ENCODE measurements at places on chromosomes 4 and X.

GRCh38 chr4:63459329-63459728 lies 949.9 kb downstream of the TECRL start:
- DNase-seq: no peak

GRCh38 chr4:20326460-20326859 lies 74.8 kb downstream of the SLIT2 start:
- no peak for DNase-seq

DNA sequence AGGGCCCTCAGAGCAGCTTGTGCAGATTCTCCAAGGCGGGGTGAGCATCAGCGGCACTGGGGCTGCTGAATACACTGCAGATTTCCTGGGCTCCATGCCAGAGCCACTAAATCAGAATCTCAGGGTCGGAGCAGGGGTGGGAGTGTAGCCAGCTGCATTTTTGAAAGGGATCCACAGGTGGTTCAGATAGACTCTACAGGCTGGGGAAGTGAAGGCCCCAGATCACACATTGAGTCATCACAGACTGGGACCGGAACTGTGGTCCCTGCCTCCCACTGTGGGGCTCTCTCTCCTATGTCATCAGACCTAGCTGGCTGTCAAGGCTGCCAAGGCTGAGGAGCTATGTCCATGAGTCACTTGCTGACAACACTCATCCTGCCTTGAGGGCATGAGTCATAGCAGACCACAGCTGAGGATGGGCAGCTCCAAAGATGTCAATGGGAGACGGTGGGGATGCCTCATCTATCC lies 162.3 kb upstream of the MAMLD1 start:
- peak; percentile 1 for DNase-seq

DNA sequence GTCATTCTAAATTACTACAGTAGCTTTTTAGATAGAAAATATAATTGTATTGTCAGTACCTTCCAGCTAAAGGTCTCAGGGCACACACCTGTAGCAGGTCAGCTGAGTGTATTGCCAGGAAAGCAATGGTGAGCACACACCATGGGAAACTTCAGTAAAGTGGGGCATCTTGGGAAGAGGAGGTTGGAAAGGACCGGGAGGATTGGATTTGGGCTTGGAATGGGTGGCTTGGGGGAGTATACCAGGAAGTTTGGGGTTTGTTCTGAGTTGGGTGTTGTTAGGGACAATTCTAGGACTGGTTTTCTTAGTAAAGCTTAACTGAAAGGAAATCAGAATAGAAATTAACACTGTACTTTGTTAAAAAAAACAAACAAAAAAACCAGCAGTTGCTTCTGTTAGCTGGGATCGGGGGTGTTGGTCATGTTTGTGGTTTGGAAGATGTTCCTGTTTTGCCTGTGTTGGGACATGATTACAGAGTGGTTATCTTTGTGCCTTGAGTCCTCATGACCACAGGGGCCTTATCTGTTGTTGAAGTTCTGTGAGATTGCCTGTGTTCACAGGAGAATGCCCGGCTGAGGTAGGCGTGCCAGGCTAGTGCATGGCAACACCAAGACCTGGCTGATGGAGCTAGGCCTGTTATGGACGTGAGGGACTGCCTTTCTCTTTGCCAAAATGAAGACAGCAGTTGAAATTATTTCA lies 35.1 kb downstream of the PRIMPOL start:
- DNase-seq: no peak

DNA sequence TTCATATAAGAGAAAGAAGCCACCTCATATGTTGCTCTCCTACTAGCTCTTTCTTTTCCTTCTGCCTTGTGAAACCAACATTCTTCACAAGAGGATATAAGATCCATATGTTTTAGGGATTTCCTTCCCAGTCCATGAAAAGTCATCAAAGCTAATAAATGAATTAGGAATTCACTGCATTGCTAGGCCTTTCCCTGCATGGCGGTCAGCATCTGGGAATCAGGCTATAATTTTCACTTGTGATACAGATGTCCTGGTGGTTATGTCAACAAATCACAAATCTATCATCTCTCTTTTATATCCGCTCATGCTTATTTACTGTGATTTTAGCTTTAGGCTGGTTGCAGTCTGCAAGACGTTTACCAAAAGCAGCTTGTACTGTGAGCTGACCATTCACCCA lies 510.0 kb downstream of the NLGN4X start:
- DNase-seq: no peak

DNA sequence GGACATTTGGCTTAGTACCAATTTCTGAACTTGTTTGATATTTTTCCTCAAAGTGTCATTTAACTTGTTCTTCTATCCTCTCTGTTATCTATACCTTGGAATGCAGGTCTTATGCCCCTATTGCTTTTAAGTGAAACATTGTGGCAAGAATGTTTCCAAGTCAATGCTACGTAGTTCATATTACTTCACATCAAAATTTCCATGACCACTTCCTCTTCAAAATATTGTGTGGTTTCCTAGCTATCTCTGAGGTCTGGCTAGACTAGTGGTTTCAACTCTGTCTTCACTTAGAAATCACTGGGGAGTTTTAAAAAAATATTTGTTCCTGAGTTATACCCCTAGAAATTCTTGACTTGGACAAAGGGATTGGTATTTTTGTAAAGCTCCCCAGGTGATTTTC lies 20.2 kb upstream of the RASGEF1B start:
- DNase-seq: no peak

GRCh38 chr4:52996261-52997131 lies 134.4 kb downstream of the RASL11B start:
- DNase-seq: no peak

- no peak for DNase-seq
Observed at GRCh38 chr4:107467461-107467860, 252.6 kb downstream of the PAPSS1 start.

GRCh38 chrX:56744996-56745395 lies 16.0 kb downstream of the NBDY start:
- DNase-seq: no peak

DNA sequence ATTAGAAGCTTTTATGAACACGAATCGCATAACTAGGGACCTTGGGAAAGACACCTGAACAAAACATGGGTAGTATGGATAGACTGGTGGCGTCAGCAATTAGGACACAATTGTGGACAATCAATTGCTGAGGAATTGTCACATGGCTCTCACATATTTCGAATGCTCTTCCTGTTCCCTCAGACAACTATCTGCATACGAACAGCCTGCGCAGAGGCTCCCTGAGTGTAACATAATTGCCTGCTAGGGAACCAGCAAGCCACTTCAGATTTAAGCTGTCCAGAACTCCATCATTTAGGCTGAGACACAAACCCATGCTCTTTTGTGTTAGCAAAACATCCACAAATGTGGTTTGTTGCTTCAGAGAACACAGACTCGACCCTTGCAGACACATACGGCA lies 160.8 kb downstream of the MGST2 start:
- DNase-seq: no peak

- no peak for DNase-seq
Observed at GRCh38 chr4:84887824-84888223, 78.7 kb downstream of the WDFY3 start.

DNA sequence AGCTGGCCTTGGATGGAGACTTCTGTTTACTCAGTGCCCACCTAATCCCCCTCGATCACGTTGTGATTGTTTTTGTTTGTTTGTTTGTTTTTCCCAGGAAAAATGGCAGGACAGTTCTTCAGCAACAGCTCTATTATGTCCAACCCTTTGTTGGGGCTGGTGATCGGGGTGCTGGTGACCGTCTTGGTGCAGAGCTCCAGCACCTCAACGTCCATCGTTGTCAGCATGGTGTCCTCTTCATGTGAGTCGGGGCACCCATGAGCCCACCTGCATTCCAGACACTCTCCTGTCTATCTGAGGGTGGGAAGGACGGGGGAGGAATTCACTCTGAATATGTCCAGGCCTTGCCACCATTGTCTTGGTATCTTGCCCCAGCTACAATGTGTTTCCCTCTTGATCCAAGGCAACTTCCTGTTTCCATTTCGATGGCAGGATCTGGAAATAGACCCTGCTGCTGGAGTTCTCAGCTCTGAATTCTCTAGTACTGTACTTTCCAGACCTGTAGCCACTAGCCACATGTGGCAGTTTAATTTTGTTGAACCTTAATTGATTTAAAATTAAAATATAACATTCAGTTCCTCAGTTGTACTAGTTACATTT lies 10.5 kb downstream of the SLC34A2 start:
- DNase-seq: no peak

DNA sequence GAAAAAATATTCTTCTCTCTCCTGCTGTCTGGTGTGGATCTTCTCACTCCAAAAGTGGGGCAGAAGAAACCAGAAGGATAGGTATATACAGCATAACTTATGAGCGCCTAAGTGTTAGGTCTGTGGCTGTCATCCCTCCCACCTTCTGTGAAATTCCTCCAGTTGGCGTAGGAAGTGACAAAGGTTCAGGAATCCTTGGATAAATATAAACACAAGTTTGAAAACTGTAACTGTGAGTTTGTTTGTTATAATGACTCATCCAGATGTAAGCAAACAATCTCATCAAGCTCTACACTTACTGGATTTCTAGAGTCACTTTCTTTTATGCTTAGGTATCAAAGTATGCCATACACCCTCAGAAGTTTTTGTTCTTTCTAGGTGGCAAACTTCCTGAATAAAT lies 405.2 kb downstream of the FAT4 start:
- no peak for DNase-seq

- DNase-seq: no peak
Observed at GRCh38 chr4:152735906-152736305, 43.6 kb downstream of the TIGD4 start.

DNA sequence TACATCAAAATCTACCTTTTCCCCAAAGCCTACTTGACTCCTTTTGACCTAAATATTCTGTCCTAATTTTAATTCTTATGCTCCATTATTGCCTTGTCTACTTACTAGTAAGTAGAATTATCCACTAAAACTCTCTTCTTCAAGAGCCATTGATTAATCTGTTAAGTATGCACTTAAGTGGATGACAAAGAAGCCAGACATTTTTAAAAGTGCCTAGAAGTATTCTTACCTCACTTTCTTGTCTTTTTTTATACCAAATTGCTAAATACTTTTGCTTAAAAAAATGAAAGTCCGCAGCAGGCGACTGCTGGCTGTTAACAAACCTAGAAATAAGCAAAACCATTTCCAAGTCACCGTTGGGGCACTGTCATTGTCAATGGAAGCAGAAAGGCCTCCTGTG lies 20.1 kb upstream of the FRMPD4 start:
- DNase-seq: no peak

- no peak for DNase-seq
Observed at GRCh38 chr4:56622176-56622575, 58.9 kb downstream of the HOPX start.

GRCh38 chr4:77097611-77098010 lies 21.8 kb upstream of the CCNI start:
- no peak for DNase-seq

DNA sequence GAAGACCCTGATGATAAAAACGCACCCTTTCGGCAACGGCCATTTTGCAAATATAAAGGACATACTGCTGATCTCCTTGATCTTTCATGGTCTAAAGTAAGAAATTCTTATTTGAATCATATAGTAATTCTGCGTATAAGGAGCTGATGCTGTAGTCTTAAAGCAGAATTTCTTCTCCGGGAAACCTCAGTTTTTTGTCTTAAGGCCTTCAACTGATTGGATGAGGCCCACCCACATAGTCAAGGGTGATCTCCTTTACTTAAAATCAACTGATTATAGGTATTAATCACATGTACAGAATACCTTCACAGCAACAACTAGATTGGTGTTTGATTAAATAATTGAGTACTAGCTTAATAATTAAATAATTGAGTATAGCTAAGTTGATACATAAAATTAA lies 62.8 kb upstream of the DOCK11 start:
- no peak for DNase-seq

DNA sequence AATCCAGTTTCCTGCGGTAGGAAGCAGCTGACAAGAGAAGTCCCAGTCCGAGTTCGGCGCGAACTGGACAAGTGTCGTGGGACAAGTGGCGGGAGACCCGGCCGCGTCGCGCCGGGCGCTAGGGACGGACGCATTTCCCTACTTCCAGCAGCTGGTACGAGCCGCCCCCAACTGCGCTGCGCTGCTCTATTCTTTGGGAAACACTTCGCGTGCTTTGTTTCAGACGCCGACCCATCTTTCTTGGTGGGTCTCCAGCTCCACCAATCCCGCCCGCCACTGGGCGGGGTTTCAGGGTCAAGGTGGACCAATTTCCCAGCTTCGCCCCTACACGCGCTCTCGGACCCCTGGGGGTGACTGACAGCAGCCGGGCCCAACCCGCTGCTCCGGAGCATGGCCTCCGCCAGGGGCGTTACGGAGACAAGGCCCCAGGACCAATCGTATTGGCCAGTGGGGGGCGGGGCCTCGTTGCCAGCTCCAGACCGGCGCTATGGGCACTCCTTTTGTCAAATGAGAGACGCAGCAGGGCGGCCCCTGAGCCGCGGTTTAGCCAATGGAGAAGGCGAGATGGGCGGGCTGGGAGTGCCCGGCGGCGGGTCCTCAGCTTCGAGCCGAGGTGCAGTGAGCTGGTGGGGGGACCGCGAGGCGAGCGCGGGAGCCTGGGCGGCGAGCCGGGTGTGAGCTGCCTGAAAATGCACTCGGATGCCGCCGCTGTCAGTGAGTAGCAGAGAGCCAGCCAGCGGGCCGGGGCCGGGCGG lies at the start of gene DCUN1D4:
TSS of gene DCUN1D4 (plus strand) at position 600 of the 755 bp plus-strand sequence. CDS start at position 690, 90 bp downstream.
- DNase-seq: peak; percentile 97

- DNase-seq: no peak
Observed at GRCh38 chrX:72569786-72570185, 2.9 kb downstream of the HDAC8 start.

DNA sequence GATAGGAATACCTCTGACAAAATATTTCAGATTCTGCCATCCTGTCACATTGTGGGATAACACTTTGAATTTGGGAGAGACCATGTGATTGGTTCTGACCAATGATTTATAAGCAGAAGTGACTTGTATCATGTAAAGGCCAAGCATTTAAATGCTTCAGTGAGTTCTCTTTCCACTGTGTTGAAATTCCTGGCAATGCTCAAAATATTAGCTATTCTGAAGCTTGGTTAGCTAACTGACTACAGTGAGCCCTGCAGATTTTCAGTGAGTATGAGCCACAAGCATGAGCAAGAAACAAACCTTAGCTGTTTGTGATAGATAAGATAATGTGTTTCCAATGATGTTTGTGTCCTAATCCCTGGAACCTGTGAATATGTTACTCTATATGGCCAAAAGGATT lies 562.8 kb upstream of the AADAT start:
- no peak for DNase-seq

- DNase-seq: no peak
Observed at GRCh38 chr4:54855191-54855854, 197.6 kb downstream of the KIT start.

DNA sequence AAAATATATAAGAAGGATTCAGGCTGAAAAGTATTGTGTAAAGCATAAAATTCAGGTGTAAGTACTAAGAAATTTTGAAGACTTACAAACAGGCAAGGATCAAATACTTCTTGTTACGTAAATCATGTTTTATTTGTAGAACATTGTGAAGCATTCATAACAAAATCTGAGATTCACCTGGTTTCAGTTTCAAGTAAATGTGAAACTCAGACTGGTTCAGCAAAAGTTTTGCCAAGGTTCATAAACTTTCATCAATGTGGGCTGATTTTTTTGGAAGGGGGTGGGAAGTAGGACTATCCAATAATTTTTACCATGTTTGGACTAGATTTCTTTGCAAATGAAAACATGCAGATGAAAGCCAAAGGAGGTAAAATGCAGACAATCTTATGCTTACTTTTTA lies 527.7 kb downstream of the ANKRD50 start:
- DNase-seq: no peak

GRCh38 chrX:631802-632365 lies 1.3 kb downstream of the SHOX start:
- DNase-seq: no peak

GRCh38 chrX:149493567-149494562 lies 11.2 kb downstream of the IDS start:
- no peak for DNase-seq
